ENCODE measurements at places on chromosomes 11 and 22.

- no peak for DNase-seq
Measured at GRCh38 chr11:87007963-87008362, 29.8 kb upstream of the TMEM135 start.

GRCh38 chr11:8336356-8337129 is 72.9 kb upstream of the LMO1 start:
- DNase-seq = no peak

GRCh38 chr11:2778630-2779498 is 79.1 kb upstream of the KCNQ1OT1 start:
- no peak for DNase-seq

GRCh38 chr22:40975366-40975765 is 24.2 kb downstream of the RBX1 start:
- no peak for DNase-seq

GRCh38 chr11:39367534-39367933 is 2091.9 kb downstream of the LRRC4C start:
- DNase-seq = no peak
